Activated CD4-positive, CD25-positive, alpha-beta regulatory T cell treated with anti-CD3 and anti-CD28 coated beads, Interleukin-2, amount 50 U/mL, for 72 hours (primary cell): ENCODE measurements at places on chromosomes 16 and 17.

- no peak for DNase-seq
Observed at GRCh38 chr17:77810536-77810935, 148.0 kb upstream of the TNRC6C start.

GRCh38 chr17:50952013-50952412, 85.9 kb upstream of the TOB1 start:
- no peak for DNase-seq

- DNase-seq, result no peak
Observed at GRCh38 chr16:26078716-26079355, 387.1 kb downstream of the HS3ST4 start.

DNA sequence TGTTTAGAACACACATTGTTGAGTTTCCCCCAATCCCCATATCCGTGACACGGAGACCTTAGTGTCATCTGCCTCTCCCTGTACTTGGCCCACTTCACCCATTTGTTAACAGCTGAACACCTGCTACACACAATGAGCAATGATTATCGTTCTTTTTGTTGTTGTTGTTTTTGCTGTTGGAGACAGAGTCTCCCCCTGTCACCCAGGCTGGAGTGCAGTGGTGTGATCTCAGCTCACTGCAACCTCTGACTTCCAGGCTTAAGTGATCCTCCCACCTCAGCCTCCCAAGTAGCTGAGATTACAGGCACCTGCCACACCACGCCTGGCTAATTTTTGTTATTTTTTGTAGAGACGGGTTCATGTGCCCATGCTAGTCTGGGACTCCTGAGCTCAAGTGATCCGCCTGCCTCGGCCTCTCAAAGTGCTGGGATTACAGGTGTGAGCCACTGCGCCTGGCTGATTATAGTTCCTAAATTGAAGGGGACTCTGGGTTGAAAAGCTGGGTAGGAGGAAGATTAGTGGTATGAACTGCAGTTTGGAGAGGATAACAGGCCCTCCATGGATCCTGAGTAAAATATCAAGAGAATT, 21.6 kb downstream of the NDE1 start:
- no peak for DNase-seq

DNA sequence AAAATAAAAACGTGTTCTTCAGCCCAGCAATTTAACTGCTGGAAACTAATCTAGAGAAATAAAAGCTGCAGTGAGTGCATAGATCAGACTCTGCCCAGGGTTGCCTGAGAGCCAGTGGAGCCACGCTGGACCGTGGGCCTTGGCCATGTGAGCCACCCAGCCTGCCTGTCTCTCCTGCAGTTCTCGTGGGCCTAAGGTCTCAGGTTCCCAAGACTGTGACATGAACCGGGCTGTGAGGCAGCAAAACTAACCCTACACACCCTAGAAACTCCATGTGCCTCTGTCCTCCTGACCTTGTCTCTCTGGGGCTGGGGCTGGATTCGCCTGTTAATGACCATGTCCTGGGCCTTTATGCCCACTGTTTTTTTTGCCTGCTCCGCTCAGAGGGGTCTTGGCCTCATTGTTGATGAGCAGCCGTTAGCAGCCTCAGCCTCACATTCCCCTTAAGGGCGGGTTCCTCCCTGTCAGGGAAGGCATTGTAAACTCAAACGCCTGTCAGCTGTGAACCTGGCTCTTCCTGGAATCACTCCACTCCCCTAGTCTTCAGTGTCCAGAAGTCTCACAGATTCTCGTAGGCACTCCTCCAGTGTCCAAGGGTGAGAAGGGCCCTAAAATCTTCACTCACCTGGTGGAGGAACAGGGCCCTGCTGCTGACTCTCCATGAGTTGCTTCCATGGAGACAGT, 16.9 kb downstream of the C16orf90 start:
- no peak for DNase-seq

DNA sequence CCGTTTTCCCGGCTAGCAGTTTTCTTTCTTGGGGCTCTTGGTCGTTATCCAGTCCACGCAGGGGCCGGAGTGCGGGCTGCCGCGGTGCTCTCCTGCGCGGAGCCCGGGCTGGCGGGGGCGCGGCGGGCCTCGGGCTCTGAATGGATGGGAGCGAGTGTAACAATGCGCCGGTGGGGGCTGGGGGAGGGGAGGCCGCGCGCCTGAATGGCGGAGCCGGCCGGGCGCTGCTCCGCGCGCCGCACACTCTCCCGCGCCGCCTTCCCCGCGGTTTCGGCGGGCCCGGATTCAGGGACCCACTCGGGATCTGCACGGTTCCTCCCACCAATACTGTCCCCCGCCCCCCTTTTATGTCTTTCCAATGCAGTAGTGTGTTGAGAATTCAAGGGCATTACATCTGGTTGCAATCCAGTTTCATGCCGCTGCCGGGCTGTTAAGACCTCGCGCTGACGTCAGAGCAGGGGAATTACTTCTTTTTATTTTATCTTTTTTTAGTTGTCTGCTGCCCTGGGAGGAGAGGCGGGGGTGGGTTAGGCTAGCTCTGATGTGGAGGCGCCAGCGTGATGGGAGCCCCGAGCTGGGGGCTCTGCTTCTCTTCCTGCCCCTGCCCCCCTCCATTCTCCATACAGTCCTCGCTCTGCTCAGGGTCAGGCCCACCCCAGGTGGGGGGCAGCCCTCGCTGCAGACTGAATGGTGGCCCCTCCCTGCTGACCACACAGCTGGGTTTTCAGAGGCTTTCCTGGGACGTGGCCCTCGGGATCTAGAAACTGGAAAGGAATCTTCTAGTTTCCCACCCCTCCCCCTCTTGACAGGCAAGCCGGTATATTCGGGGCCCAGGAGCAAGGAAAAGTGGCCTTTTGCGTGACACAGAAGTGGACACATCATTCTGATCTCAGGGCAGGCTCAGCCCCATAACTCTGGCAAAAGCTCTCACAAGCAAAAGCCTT, 1.8 kb downstream of the RAI1 start:
- peak; percentile 62 for DNase-seq

- DNase-seq, result no peak
Observed at GRCh38 chr16:48110982-48111381, 44.8 kb downstream of the ABCC12 start.

DNA sequence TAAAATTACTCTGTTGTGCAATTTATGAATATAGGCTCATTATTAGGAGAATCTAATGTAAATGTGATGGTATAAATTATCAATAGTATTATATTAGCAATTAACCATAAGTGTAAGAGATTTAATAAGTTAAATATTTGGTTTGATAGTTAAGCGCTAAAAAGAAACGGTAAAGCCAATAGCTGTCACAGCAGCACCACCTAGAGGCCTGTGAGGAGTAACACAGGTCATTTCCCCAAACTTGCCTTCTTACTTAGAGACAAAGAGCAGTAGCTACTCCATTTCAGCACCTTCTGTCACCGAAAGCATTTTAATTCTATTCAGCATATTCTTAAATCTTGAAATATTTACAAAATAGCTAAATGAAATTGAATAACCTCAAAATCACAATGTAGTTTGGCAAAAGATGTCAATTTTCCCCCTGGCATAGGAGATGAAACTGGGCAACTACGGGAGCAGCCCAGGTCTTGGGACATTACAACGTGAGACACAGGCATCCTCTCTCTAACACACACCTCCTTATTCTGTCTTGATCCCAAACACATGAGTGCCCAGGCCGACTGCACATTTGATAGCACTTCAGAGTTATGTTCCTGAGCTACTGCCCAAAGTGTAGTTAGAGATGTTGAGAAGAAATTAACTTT, 14.3 kb upstream of the DYNLRB2 start:
- peak; percentile 53 for DNase-seq

- no peak for DNase-seq
Observed at GRCh38 chr16:82470620-82471152, 156.1 kb upstream of the CDH13 start.

- no peak for DNase-seq
Observed at GRCh38 chr16:48269011-48269410, 21.7 kb upstream of the ABCC11 start.

GRCh38 chr16:46765050-46765449, 16.9 kb upstream of the MYLK3 start:
- DNase-seq, result no peak

GRCh38 chr16:84544031-84544773, 39.7 kb upstream of the MEAK7 start:
- DNase-seq, result no peak

GRCh38 chr16:55389426-55390073, 65.5 kb downstream of the IRX6 start:
- no peak for DNase-seq

DNA sequence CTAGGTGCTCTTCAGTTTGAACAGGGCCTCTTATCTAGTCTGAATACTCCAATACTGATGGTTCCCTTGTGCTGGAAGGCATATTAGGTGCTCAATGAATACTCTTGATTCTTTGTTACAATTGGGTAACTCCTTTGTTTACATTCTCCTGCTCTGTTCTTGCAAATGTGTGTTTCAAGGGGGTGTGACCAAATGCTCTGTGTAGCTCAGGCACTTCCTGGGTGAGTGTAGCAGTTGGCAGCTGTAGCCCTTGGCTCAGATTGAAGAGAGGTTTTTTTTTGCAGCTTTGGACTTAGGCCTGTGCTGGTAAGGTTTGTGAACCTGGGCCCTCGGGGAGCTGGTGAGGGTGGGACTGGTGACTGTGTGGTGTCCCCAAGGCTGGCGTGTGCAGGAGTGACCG, 20.2 kb downstream of the TBCD start:
- DNase-seq, result no peak

GRCh38 chr16:66440970-66441369, 13.9 kb downstream of the BEAN1 start:
- no peak for DNase-seq

- no peak for DNase-seq
Observed at GRCh38 chr16:69934751-69935150, 16.4 kb upstream of the CLEC18A start.

- no peak for DNase-seq
Observed at GRCh38 chr16:56048425-56049105, 142.7 kb upstream of the GNAO1 start.

GRCh38 chr17:69630056-69630635, 215.6 kb downstream of the MAP2K6 start:
- no peak for DNase-seq

- DNase-seq, result no peak
Observed at GRCh38 chr16:15966836-15967546, 17.6 kb downstream of the ABCC1 start.

DNA sequence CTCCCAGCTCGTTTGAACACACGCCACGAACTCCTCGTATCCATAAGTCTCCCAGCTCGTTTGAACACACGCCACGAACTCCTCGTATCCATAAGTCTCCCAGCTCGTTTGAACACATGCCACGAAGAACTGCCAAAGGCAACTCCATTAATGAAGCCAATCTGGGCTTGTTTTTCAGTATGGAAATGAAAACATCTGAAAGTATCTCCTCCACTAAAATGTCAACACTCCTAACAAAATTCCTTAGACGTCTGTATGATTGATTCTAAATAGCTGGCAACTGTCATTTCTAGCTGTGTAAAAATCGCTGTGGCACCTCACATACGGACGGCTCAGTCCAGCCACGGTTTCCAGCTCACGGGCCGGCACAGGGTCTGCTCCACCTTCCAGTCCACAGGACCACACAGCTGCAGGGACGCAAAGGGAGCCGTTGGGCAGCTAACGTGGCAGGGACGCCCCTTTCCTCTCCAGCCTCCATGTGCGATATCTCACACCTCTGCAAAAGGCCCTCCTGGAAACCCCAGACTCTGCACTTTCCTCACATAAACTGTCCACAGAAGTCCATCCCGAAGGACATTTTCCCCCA, 67.1 kb upstream of the METRNL start:
- DNase-seq, result no peak

DNA sequence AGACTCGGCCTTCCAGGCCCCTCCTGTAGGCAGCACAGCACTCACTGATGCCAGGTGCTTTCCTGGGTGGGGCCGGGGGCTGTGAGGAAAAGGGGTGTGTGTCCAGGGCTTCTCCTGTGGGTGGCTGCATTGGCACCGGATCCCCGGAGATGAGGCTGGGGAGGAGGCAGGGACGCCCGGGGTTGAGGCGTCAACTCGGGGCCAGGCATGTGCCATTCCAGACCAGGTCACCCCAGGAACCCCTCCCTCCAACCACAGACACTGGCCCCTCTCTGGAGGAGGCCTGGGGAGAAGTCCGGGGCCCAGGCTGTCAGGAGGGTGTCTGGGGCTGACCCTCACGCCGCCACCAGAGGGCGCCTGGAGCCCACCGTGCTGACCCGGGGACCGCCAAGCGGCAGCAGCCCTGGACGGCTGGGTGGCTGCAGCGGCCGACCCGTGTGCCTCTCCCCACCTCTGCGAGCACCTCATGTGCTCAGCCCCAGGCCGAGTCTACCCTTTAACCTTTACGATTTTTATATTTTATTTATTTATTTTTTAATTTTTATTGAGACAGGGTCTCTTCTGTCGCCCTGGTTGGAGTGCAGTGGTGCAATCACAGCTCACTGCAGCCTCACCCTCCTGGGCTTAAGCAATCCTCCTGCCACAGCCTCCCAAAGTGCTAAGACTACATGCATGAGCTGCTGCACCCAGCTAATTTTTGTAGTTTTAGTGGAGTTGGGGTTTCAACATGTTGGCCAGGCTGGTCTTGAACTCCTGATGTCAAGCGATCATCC, 3.2 kb upstream of the METRN start:
- DNase-seq, result peak; percentile 84

DNA sequence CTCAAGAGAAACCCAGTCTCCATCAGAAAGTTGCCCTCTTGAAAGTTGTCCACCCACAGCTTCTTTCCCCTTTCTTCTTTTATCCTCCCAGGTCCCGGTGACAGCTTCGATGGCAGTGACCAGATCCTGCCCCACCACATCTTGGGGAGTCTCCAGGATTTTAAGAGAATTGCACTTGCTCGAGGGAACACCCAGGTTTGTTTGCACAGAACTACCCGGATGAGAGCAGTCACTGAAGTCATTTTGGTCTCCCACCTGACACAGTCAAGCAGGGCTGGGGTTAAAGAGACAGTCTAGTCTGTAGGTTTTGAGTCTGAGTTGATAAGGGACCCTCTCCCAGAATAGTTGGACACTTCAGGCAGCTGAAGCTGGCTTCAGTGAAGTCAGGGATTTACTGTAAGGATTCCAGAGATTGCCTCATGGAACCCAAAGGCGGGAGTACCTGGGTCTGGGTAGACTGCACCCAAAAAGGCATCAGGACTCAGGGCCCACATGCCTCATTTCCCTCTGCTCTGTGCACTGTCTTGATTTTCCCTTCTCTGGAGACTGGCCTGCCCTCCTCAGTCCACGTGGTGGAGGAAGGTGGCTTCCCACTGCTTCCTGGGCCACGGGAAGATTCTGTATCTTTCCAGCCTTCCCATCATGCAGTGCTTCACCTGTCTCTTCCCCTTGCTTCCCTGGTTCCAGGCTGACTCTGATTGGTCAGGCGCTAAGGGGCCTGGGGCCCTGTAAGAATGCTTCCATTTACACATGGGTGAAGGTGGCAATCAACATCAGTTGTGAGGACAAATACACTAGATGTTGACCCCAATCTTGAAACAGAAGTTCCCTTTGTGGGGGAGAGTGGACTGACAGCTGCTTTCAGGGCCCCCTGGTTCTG, 9.5 kb downstream of the MYCBPAP start:
- DNase-seq, result no peak

GRCh38 chr16:84049403-84050060, 6.9 kb upstream of the SLC38A8 start:
- DNase-seq, result no peak
